Activated naive CD4-positive, alpha-beta T cell treated with Interleukin-2 at 50 U/mL for 16 hours (primary cell): ENCODE measurements at places on chromosomes 6 and 20.

- DNase-seq = peak; percentile 57
Measured at GRCh38 chr6:43628393-43629103, 516 bp downstream of the GTPBP2 start.

DNA sequence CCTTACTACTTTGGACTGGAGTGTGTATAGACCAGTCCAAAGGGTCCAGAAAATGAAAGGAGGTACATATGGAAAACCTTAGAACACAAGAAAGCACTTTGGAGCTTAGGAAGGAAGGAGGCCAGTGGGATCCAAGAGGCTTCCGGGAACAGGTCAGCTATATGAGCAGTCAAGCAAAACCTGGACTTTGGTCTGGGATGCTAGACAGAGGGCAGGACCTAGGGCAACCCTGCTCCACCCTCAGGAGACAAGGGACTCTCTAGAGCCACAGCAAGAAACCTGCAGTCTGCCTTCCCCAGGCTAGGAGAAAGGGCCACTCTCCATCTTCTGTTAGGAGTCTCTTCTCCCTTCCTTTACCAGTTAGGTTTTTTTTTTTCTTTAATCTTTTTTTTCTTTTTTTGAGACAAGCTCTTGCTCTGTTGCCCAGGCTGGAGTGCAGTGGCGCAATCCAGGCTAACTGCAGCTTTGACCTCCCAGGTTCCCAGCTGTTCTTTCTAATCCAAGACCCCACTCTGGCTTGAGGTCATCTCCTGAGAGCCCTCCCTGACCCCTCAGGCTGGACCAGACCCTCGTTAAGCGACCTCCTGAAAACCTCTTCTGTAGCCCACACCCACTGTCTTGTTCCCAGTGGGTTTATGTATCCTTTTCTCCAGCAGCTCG is 4.6 kb downstream of the KCNK5 start:
- DNase-seq = no peak

DNA sequence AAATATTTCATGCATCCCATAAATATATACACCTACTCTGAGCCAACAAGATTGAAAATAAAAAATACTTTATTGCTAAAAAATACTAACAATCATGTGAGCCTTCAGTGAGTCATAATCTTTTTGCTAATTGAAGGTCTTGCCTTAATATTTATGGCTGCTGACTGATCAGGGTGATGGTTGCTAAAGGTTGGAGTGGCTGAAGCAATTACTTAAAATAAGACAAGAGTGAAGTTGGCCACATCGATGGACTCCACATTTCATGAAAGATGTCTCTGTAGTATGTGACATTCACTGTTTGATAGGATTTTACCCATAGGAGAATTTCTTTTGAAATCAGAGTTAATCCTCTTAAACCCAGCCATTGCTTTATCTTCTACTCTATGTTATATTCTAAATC is 11.1 kb downstream of the TRDN start:
- DNase-seq = no peak

DNA sequence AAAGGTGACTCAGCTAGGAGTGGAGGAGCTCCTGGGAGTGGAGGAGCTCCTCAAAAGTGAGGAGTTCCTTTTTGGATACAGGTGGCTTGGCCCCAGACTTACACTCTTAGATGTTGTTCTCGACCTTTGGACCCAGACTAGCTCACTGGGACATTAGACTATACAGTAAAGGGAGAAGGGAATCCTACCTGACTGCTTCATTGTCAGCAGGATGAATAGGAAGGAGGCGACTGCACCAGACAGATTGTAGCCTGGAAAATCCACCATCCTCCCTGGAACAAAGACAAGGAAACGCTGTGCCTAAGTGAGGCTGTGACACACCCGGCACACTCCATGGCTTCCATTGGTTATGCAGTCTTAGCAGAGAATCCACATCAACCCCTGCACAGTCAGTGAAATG is at the start of gene BTNL2:
Gene BTNL2, minus strand, starts transcription at position 325 of the 400 bp plus-strand sequence. Its CDS starts 58 bp downstream, at position 267.
- DNase-seq = no peak

DNA sequence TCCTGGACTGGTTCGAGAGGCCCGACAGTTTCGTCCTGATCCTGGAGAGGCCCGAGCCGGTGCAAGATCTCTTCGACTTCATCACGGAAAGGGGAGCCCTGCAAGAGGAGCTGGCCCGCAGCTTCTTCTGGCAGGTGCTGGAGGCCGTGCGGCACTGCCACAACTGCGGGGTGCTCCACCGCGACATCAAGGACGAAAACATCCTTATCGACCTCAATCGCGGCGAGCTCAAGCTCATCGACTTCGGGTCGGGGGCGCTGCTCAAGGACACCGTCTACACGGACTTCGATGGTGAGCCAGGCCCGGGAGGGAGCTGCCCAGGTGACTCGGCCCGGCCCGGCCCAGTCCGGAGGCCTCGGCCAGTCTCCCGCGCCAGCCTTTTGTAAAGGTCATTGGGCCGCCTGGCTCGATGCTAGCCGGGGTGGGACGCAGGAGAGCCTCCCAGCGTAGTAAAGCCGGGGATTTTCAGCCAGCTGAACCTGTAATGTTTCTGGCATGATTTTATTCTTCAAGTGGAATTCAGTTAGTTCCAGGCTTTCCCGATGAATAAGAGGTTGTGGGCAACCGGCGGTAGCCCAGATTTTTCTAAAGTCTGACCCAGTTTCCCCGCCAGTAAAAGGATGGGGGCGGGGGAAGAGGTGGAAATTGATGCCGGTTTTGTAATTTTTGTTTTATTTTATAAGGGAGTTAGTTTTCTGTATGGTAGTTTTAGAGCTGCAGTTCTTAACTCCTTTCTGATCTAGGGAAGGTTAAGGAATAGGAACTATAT is 1.4 kb downstream of the PIM1 start:
- peak; percentile 42 for DNase-seq

GRCh38 chr6:167027772-167028171 is 28.6 kb downstream of the CEP43 start:
- DNase-seq = no peak

GRCh38 chr6:165599121-165599520 is 63.9 kb downstream of the PDE10A start:
- DNase-seq = no peak

- no peak for DNase-seq
Measured at GRCh38 chr20:63347950-63348827, 13.0 kb downstream of the CHRNA4 start.

DNA sequence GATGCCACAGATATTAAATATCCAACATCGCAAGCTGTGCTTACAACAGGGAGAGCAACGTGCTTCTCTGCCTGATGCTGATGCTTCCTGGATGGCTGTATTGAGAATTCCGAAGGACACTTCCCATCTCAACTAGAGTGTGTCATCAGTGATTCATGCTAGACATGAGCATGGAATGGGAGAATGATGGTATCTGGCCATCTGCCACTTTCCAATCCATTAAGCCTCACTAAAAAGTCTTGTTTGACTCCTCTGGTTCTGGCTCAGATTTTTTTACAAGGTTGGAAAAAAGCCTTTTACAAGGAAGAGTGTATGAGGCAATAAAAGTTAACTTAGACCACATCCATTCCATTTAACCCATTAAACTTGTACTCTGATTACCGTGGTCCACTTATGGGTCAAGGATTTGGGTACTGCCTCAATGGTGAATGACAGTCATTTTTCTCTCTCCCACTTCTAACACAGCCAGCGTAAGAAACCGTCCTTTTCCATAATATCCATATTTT is 265.3 kb downstream of the UST start:
- no peak for DNase-seq

GRCh38 chr6:13272131-13273046 is 55.9 kb downstream of the TBC1D7 start:
- DNase-seq = no peak

GRCh38 chr6:128487746-128488145 is 32.7 kb downstream of the PTPRK start:
- no peak for DNase-seq

- no peak for DNase-seq
Measured at GRCh38 chr20:47066484-47067270, 172.0 kb downstream of the EYA2 start.

GRCh38 chr6:74597266-74597665 is 608.6 kb downstream of the COL12A1 start:
- no peak for DNase-seq

DNA sequence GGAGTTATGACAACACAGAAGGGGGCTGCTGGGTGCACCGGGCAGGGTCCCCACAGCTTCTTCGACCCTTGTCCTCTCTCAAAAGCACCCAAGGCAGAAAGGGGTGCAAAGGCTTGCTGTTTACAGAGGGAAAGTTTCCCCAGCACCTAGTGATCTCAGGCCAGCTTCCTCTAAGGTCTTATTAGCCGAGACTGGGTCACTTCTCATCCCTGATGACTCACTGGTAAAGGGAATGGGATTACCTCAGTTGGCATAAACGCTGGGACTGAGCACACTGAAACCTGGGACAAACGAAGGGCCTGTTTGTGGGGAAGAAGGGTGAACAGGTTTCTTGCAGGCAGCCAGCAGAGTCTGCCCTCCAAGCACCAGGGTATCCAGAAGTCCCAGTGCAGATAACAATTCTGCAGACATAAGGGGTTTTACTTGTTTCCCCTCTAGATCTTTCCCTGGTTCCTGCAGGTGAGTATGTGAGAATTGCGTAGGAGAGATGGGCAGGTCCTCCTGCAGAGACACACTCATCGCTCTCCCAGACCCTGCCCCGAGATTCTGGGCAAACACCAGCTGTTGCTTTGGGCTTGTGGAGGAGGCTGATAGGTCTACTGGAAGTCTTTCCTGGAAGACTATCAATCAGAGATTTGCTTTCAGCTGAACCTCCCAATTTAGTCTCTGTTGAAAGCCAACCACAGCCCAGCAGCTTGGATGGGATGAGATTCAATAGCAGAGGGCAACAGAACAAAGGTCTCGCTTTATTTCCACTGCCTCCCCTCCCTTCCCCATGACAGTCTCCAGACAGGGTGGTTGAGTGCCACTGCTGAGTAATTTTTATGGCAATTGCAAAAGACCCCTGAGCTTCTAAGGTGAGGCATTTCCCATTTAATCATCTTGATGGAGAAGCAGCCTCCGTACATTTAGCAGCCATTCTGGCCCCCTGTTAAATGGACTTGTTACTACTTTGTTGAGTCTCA is 25.7 kb downstream of the KCNG1 start:
- no peak for DNase-seq

GRCh38 chr20:24546232-24546892 is 76.9 kb downstream of the SYNDIG1 start:
- DNase-seq = no peak

DNA sequence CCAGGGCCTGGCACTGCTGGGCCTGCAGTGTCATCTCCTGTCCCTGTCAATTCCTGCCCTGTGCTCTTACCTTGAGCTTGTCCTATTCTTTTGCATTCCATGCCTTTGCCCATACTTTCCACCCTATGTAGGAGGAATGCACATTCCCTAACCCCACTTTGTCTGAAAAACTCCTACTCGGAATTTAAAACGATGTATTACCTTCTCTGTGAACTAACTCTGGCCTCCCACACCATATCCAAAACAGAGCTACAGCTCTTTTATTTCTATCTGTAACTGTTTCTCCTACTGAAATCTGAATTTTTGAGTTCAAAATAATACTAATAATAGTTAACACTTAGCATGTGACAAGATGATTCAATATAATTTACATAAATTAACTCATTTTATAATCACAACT is 353.7 kb downstream of the FRK start:
- DNase-seq = no peak

DNA sequence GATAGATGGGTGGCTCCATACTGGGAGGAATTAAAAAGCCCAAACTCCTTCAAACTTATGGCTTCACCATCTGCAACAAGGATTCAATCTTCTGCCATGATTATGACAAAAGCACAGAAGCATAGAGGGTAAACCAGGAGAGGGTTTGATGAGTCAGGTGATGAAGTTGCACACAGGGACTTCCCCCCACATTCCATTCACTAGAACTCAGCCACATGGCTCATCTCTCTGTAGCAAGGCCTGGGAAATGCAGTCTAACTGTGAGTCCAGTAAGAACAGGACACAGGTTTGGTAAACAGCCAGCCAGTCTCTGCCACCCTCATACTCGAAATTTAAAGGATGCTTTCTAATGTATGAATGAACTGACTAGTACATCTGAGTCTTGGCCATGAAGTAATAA is 142.9 kb downstream of the HIVEP2 start:
- peak; percentile 45 for DNase-seq

DNA sequence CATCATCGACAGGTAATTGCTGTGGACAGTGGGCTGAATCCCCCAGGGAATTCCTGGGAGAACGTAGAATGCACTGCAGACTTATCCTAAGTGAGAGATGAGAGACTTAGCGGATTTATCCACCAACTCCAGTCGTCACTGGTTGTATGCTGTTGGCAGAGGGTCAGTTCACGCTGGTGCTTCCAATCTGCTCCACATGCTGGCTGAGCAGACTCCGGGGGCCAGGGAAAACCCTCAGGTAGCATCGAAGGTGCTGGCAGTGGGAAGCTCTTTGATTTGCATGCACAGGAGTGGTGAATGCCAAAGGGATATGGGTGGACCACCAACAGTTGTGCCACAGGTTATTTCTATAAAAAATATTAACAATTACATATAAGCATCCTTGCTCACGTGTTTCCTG is 20.2 kb downstream of the TTLL9 start:
- no peak for DNase-seq

DNA sequence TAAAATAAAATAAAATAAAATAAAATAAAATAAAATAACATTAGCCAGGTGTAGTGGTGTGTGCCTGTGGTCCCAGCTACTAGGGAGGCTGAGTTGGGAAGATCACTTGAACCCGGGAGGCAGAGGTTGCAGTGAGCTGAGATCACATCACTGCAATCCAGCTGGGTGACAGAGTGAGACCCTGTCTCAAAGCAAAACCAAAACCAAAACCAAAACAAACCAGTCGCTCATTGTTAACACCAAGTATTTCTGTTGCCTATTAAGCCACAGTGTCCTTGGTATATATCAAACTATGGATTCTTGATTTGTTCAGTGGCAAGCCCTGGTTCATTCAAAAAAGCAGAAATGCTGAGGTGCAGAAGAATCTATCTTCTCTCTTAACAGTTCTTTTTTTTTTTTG is 65.7 kb downstream of the PYGB start:
- no peak for DNase-seq
